Activated T-helper 1 cell treated with Interleukin-2 at 50 U/mL for 16 hours (primary cell): ENCODE measurements at places on chromosomes 7 and 10.

- DNase-seq = no peak
Measured at GRCh38 chr10:48574322-48574796, 30.5 kb downstream of the ARHGAP22 start.

DNA sequence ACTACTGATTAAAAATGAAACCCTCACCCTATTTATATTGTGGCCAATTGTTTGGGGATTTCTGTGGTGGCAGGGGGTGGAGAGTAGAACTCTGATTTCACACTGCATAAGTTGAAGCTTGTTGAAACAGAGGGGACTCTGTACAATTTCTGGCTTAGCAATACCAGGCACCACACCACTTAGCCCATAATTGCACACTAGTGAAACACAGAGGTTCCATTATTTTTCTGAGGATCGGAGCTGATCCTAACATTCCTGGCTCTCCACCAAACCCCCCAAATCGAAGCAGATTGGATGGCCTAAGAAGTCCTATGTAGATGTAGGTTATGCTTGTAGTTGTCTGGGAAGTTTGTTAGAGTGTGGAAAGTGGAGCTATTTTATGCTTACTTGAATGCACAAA is 47.0 kb downstream of the PTN start:
- DNase-seq = no peak

DNA sequence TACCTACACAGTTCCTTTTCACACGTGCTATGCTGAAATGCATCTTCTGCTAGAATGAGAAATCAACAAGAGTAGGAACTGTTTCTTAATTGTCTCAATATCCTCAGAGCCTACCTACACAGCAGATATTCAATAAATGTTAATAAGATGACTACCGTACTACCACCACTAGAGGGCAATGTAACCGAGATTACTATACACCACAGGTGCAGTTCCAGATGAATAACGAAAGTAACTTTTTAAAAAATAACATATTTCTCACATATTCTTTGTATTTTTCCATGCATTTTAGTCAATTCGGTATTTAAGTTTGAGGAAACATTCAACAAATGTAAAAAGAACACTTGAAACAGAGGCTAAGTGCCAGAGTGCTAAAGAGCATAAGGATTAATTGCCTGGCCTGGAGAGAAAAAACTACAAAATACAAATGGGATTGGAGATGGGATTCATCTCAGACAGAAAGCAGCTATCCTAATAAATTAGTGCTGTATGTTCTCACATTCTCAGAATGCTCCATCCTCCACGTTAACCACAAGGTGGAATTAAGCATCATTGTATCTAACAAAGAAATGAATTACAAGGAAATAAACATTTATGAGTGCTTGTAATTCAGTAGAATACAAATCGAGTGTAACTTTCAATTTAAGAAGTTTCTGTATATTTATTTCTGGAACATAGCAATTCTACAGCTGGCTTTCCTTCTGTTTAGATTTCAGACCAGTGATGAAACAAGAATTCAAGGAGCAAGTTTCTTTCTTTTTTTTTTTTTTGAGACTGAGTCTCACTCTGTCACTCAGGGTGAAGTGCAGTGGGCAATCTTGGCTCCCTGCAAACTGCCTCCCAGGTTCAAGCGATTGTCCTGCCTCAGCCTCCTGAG is 20.3 kb upstream of the HECTD2 start:
- no peak for DNase-seq

GRCh38 chr7:66877577-66878300 is 43.3 kb upstream of the TMEM248 start:
- DNase-seq = no peak

- no peak for DNase-seq
Measured at GRCh38 chr7:25647872-25648271, 419.6 kb upstream of the NPVF start.

- no peak for DNase-seq
Measured at GRCh38 chr10:88152728-88153133, 289.3 kb downstream of the PTEN start.

DNA sequence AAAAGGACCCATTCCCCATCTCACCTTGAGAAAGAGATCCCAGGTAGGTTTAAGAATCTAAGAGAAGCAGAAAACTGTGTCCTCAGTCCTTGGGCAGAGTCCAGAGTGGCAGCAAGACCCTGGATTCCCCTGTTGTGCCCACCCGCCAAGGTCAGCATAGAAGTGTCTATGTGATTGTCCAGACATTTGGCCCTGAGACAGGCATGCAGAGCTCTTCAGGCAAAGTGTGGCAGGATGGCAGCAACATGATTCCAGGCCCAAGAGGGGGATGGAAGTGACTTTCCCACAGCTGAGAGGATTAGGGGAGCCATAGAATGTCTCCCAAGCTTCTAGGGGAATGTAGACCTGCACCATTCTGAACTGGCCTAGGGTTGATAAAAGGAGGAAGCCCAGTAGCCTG is 39.1 kb upstream of the OPALIN start:
- no peak for DNase-seq

- DNase-seq = no peak
Measured at GRCh38 chr7:103796327-103796962, 193.0 kb downstream of the RELN start.

DNA sequence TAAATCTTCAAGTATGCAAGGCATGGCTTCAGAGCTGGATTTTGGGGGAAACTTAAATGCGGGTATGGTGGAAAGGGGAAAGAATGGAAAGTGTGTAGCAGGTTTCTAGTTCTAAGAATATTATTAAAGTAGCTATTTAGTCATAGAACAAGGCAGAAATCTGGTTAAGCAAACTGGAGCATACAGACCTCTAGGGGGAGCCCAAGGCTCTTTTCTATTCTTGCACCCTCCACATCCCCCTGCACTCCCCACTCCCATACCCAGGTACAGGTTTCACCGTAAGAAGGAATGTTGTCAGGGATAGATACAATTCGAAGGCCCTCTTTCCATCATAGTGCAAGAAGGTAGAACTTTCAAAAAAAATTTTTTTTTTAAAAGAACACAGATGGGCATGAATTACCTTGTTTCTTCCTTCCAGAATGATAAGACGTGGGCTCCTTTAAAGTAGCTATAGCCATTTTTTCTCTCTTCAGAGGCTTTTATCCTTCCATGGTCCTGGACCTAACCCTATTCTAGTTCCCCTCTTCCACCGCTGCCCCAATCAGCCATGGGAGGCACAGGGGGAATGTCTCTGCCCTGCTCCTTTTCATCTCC is 41.5 kb upstream of the SMIM30 start:
- DNase-seq = no peak

GRCh38 chr7:119482209-119482608 is 790.8 kb upstream of the KCND2 start:
- no peak for DNase-seq

GRCh38 chr10:93074597-93075368 is 1.1 kb downstream of the CYP26A1 start:
- DNase-seq = no peak

GRCh38 chr10:3355536-3355935 is 183.0 kb upstream of the PITRM1 start:
- no peak for DNase-seq

GRCh38 chr10:113753020-113753692 is 1.7 kb downstream of the PLEKHS1 start:
- no peak for DNase-seq

DNA sequence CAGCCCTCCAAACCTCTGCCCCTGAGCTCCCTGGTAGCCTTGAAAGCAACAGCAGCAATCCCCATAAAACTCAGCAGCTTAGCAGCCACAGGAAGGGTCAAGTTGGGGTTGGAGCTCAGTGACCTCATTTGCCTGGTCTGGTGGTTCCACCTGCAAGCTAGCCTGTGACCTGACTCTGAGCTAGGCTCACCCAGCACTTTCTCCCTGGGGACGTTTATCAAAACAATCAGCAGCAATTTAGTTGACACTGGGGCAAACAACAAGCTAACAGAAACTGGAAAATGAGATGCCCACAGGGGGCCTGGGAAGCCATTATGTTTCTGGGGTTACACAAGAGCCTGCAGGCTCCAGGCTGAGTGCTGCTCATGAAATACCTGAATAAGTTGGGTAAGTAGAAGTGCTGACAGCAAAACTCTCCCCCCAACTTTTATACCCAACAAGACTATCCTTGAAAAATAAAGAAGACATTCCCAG is 22.4 kb upstream of the CRYGN start:
- no peak for DNase-seq

- no peak for DNase-seq
Measured at GRCh38 chr7:148535217-148535616, 55.3 kb upstream of the C7orf33 start.

DNA sequence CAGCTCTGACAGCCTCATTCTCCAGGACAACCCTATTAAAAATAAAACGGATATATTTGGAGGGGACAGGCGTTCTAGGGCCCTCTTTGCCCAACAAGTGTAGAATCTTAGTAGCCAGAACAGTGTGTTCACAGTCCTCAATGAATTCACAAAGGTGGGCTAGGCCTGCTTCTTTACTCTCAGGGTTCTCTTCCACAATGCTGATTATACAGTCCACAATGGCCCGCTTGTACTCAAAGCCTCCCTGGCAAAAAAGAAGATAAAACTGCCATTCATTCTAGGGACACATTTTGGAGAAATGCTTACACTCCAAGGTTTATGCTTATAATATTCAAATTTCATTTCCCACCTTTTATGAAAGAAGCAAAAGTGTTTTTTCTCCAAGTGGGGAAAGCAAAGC is 62.6 kb downstream of the MEST start:
- no peak for DNase-seq

- DNase-seq = no peak
Measured at GRCh38 chr7:1025743-1026581, 18.4 kb upstream of the GPR146 start.

DNA sequence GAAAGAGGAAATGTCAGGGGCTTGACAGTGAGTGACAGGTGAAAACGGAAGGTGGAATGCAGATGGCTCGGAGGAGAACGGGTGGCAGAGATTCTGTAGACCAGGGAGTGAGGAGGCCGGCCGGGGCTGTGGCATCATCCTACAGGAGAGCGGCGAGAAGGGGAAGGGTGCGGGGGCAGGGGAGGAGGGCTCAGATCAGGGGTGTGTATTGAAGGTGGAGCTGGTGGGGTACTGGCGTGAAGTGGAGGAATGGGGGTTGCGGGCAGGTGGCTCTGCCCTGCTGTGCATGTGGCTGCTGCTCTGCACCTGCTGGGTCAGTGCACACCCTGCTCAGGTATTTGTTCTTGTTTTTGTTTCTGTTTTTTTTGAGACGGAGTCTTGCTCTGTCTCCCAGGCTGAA is 470.8 kb upstream of the FOXK1 start:
- no peak for DNase-seq

DNA sequence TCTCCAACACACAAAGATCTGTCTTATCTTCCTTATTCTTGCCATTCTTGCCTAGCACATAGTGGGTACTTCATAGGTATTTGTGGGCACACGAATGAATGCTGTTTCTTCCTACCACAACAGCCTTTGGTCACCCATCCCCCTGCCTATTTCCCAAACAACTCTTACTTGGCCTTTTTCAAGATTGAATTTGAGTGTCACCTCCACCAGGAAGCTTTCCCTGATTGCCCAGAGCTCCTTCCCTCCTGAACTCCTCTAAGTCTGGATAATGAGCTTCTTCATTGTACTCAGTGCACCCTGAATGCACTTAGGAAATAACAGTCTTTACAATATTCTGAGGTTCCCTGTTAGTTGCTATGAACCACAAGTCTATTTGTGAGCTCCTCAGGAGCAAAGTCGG is 11.6 kb upstream of the PDZD8 start:
- no peak for DNase-seq

- no peak for DNase-seq
Measured at GRCh38 chr10:44888886-44889285, 22.3 kb upstream of the TMEM72 start.

DNA sequence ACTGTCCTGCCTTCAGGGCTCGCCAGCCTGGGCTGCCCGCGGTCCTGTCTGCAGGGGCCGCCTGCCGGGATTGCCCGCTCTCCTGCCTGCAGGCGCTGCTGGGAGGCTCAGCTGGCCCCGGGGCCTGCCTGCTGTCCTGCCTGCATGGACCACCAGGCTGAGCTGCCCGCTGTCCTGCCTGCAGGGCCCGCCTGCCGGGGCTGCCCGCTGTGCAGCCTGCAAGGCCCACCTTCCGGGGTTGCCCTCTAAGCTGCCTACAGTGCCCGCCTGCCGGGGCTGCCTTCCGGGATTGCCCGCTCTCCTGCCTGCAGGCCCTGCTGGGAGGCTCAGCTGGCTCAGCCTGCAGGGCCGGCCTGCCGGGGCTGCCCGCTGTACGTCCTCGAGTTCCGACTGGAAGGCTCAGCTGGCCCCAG is 164.4 kb downstream of the GLRX3 start:
- DNase-seq = peak; percentile 2

DNA sequence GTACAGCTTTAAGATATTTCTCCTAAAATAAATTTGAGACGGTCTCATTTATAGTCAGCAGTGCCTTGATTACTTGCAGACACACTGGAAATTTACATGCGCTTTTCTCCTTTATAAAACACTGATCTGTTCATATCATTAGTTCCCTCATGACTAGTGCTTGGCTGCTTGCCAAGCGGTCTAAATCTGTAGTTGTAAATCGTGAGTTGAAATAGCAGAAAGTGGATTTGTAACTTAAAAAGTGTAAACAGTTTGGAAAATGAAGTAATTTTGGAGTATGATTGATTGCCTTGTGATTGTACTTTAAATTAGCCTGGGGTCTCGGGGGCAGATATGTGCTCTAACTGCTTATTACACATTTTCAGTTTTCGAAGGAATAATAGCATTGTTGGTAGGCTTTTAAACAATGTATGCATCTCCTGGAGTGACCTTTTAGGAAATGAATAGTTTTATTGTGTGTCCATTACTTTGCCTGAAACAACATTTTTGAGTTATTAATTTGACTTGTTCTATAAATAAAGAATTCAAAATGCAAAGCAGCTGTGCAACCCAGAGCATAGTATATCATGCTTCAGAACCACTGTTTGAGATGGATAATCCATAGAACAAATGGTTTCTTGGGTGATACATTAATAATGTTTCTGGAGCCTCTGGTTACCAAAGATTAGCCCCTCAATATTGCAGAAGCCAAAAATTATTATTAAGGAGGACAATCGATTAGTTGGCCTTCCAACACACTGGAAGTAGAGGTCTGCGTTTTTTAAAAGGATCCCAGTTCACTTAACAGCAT is 73.3 kb downstream of the ARID5B start:
- DNase-seq = no peak

- no peak for DNase-seq
Measured at GRCh38 chr7:137934941-137935883, 66.7 kb downstream of the CREB3L2 start.

GRCh38 chr7:40301486-40302068 is 166.8 kb downstream of the SUGCT start:
- DNase-seq = no peak

GRCh38 chr7:15218261-15218660 is 315.7 kb upstream of the DGKB start:
- DNase-seq = no peak

DNA sequence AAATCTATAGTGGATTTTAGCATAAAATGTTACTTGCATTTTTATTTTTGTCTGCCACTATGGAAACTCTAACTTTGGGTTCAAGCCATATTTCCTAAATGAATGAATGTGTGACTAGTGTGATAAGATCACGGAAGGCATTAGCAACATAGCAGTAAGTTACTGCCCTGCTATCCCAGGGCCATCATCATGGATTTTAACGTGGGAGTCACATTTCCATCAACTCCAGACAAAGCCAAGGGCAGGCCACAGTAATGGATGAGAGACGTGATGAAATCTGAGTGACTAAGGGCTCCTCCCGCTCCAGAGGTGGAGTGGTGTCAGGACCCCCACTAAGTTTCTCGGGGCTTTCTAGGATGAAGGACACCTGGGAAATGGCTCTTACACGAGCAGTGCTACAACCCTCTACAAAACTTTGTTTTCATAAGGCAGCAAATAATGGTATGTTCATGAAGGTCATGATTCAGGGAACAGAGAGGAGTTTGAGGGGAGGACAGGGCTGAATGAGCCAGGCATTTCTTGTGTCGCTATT is 34.3 kb downstream of the C10orf120 start:
- no peak for DNase-seq
